ENCODE measurements at places on chromosomes 11 and 22.

DNA sequence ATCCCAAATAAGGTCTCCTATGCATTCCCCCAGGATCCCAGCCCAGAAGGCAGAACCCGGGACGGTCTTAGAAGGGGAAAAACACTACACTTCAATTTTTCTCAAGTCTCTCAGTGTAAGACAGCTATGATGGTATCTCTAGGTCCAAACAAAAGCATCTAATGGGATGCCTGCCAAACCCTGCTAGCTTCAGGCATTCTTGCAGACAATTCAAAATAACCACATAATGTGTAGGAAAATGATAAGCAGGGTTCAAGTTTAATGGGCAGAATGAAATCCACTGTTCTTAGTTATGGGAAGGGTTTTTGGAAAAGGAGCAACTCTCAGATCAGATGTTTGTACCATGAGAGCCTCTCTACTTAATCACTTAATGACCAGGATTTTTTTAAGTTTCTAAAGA lies 119.8 kb upstream of the ANO1 start:
- no peak for DNase-seq

- no peak for DNase-seq
These were observed 49.8 kb upstream of the PLET1 start for GRCh38 chr11:112310419-112310818.

- DNase-seq: no peak
These were observed 8.8 kb upstream of the CD81 start for GRCh38 chr11:2368178-2368850.

- no peak for DNase-seq
These were observed 16.5 kb downstream of the SCYL1 start for GRCh38 chr11:65541093-65541982.

DNA sequence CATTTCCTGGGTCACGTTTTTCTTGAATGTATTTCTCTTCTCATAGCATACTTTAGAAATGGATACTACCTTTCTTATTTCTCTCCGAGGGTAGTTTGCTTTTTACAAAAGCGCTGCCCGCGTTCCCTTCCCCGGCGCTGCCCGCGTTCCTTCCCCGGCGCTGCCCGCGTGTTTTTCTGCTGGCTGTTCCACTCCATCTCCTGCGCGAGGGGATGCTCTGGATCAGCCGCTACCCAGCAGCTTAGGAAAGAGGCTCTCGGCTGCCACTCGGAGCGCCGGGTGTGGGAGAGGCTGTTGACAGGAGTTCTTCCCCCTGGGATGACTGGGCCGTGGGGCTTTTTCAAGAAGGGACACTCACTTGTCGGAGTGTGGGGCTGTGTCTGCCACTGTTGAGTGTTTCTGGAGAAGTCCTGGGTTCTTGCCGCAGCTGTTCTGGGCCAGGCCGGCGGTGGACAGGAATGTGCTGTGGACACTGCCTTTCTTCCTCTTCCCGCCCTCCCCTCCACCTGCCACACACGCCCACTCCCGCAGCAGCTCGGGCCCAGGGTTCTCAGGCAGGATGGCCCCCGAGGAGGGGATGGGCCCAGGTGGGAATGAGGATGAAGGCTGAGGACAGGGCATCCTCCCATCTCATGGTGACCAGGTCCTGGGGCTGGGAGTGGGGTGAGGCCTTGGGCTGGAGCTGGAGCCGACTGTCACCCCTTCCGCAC lies 30.6 kb downstream of the GLB1L2 start:
- DNase-seq: no peak

GRCh38 chr11:106399624-106400023 lies 322.2 kb downstream of the AASDHPPT start:
- no peak for DNase-seq

DNA sequence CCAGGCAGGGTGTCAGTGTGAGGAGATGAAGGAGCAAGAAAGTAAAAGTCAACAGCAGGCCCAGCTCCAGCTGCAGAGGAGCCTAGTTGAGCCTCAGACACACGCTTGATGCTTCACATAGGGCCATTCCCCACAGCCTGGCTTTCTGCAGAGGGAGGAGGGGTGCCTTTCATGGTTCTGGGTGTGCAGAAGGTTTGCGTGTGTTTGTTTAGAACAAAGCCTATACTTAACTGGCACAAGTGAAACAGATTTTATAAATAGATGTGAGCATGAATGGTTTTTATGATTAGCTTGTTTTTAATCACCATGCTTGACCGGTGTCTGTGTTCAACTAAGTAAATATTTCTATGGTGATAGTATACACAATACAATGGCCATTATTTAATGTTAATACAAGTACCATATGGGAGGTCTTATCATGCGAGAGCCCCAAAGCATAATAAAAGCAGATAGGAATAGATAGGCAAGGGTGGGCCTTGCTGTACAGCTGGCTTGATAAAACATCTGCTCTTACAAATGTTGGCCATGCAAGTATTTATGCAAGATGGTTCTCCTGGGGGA lies 290.2 kb downstream of the ETS1 start:
- DNase-seq: no peak

DNA sequence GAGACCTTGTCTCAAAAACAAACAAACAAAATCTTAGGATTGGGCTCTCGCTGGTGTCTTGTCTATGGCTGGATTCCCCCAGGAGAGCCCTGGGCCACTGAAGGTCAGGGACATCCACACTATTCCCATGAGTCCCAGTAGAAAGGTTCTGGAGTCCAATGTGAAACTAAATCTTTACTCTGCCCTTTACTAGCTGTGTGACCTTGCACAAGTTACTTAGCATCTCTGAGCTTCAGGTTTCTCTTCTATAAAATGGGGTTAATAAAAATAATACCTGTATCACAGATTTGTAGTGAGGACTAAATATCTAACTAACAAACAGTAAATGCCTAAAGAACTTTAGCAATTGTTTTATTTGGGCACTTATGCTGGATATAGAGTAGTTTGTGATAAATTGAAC lies 9.0 kb downstream of the SLC43A1 start:
- DNase-seq: no peak

DNA sequence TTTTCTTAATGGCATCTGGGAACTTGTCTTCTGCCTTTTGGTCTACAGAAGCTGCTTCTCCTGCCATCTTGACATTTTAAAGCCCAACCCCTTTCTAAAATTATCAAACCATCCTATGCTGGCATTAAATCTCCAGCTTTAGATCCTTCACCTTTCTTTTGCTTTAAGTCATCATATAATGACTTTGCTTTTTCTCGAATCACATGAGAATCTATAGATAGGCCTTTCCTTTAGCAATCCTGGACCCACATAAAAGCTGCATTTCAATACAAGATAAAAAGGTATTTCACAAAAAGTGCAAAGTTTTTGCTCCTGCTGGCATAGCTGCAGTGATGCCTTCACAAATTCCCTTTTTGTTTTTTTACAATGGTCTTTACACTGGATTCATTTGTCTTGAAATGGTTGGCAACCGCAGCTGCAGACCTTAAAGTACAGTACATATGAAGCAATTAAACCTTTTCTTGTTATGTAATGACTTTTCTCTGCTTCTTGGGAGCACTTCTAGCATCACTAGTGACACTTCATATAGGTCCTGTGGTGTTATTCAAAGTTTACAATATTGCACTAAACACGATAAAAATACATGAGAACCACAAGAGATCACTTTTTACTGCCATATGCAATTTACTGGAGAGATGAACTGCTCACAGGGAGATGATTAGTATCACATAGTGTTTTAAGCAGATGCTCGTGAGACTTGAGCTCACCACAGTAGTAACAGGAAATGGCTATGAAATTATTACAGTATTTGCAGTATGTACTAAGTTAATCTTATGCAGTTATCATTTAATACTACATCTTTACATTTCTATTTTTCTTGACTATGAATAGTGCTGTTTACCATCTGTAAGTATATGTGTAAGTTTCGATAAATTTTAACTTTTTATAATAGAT lies 41.6 kb downstream of the ACER3 start:
- DNase-seq: no peak

DNA sequence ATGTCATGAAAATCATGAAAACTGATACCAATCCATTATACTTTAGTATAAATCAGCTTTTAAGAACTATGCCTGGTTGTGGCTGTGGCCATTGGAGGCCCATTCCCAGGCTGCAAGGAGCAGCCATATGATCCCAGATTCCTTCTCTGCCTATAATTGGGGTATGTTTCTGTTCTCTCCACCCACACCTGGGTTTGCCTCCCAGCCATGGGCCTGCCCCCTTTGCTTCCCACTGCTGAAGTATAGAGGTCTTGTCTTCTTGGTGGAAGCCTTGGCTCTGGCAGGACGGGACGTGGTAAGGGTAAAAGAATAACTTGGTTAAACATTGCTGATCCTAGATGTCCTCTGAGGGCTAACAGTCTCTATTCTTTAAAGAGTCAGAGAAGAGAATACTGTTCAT lies 2.4 kb downstream of the MICAL2 start:
- DNase-seq: no peak

GRCh38 chr11:7534042-7534378 lies 20.2 kb downstream of the PPFIBP2 start:
- DNase-seq: no peak

DNA sequence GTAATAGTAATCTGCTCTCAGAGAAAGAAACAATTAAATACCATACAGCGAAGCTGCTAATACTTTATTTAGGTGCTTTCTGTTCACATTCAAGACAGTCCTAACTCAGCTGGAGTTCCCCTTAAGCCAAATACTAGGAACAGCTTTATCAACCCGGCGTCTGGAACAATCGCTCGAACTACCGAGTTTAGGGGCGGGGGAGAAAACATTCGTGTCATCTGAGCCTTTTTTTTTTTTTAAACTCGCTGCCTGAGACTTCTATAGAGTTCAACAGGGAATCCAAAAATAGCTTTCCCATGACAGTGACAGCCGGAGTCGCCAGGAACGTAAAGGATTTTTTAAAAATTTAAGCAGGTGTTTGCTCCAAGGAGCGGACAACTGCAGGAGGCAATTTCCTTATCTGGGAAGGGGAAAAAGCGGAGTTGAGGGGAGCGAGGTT lies 852 bp downstream of the TRAF6 start:
- peak; percentile 15 for DNase-seq

GRCh38 chr11:65108469-65109123 lies 3.1 kb upstream of the TM7SF2 start:
- DNase-seq: no peak

DNA sequence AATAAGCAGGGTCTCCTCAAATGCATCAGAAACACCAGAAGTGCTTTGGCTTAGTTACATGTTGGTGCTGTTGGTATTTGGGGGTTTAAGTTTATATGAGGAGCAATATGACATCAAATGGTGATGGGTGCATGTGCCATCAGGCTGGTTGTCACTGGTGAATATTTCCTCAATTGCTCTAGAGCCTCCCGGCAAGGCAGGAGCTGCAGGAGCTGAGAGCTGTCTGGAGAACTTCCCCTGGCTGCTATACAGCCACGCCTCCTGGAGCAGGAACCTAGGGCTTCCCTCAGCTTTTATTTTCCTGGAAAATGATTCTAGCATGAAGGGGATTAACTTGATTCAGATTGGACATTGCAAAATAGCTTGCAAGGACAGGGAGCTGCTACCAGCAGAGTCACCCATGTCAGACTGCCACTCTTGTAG lies 15.8 kb downstream of the IGLL5 start:
- no peak for DNase-seq

- DNase-seq: peak; percentile 40
These were observed 58.6 kb downstream of the DDIAS start for GRCh38 chr11:82959987-82960778.

GRCh38 chr11:43498561-43498960 lies 139.8 kb downstream of the TTC17 start:
- DNase-seq: no peak

DNA sequence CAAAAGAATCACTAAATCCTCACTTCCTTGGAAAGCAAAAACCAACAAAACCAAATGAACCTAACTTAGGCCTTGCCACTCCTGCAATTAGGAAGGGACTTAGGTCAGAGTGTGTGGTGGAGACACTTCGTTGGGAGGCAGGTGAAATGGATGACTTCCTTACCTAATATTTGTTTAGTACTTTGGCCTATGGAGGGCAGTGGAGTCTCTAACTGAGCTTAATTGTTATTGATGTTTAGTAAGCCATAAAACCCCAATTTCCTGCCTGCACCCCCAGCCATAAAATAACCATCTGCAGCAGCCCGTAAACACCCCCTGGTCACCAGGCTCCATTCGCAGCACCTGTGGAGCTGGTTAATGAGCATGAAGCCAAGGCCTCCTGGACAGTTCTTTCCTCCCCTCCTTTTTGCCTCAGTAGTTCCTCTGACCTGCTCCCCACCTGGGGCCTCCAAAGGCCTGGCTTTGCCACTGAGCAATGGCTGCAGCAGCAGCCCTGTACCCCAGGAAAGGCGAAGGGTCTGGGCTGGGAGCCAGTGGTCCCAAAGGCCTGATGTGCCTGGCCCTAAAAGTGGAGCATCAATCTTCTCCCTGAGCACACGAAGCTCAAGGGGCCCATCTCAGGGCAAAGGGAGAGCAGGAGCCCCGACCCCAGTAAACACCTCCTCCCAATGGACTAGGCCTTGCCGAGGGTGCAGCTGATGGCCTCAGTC lies 15.6 kb upstream of the SYT13 start:
- DNase-seq: no peak

GRCh38 chr11:27971171-27971570 lies 136.8 kb downstream of the KIF18A start:
- no peak for DNase-seq

DNA sequence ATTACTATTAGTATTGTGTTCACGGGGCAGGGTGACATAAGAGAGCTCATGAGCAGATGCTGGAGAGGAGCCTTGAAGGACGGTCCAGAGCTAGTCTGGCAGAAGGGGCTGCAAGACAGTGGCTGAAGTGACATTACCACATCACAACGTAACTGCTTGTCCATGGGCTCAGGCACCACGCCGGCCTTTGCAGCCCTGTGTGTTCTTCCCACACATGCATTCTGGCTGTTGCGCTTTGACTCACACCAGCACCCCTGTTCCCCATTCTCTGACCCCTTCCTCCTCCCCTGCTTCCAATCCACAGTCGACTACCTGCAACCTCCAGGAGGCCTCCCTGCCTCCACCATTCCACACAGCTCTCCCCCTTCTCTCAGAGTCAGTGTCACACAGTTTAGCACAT lies 103.3 kb downstream of the ME3 start:
- DNase-seq: no peak

DNA sequence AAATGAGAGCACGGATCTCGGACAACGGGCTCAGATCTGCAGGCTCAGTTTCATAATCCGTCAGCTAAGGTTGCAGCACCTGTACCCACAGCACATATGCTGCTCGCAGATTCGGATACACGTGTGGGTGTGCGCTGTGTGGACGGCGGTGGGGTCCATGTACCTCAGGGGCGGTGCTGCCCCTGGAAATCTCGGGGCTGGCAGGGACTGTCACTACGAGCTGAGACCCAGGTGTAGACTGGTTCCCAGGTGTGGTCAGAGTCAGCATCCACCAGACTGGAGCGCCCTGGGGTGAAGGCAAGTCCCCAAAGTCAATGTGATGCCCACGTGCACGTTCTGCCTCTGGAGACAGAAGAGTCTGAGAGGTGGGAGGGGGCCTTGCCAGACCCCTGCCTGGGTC lies 989.3 kb downstream of the BRD1 start:
- no peak for DNase-seq

GRCh38 chr22:36194971-36195370 lies 6.6 kb downstream of the APOL4 start:
- DNase-seq: peak; percentile 13

DNA sequence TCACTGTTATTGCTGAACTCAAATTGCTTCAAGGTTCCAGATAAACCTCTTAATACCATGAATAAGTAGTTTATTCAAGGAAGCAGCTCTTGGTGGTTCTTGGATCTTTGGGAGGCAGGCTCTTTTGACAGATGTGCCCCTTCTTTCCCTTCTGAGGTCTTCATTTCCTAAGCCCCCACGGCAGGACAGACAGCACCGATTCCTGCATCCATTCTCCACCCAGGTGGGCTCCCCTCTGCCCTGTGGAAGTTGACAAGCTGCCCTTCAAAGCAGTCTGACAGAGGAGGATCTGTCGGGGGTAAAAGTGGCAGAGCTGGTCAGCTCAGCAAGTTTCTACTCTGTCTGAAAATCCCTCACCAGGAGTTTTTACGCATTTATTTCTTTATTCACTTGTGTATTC lies 605.3 kb upstream of the B3GAT1 start:
- DNase-seq: no peak

Measured in effector memory CD8-positive, alpha-beta T cell (primary cell).